ENCODE measurements at places on chromosomes 7 and 10. TPM values are rescaled to one million over a fixed set of nuclear protein-coding genes. Genes with fewer than 3 reads are reported as not detected.

The EN2 gene
- 1.0 TPM for total RNA-seq

The CELF2 gene
- total RNA-seq = 179 TPM

The SLC26A4 gene
- total RNA-seq = 0.36 TPM

The SLC18A3 gene
- total RNA-seq = not detected

The SAP25 gene
- not detected for total RNA-seq

The DNAJC9 gene
- total RNA-seq = 45.7 TPM

The GNG11 gene
- 54.5 TPM for total RNA-seq

The TNRC18 gene
- total RNA-seq = 47.3 TPM

The NEUROG3 gene
- not detected for total RNA-seq

The SPDYE18 gene
- not detected for total RNA-seq

The HOXA5 gene
- total RNA-seq = not detected

The STARD3NL gene
- 60.9 TPM for total RNA-seq

The CALML3 gene
- not detected for total RNA-seq

The MMRN2 gene
- total RNA-seq = not detected

The BNIP3 gene
- total RNA-seq = 54.7 TPM

The KCNMA1 gene
- 0.93 TPM for total RNA-seq

The OR2A42 gene
- total RNA-seq = not detected

The CARD11 gene
- total RNA-seq = not detected

The SNX8 gene
- total RNA-seq = 36.7 TPM

The LEP gene
- not detected for total RNA-seq

The NPTX2 gene
- 0.31 TPM for total RNA-seq

The TMEM184A gene
- not detected for total RNA-seq

The RBP4 gene
- total RNA-seq = not detected

The SCART1 gene
- 2.0 TPM for total RNA-seq

The COL13A1 gene
- total RNA-seq = not detected

The PON1 gene
- under 0.01 TPM for total RNA-seq

The PRF1 gene
- total RNA-seq = not detected

The EIF4H gene
- total RNA-seq = 241 TPM

The UPK3BL2 gene
- total RNA-seq = 1.1 TPM

The PHYH gene
- 19.1 TPM for total RNA-seq

The HEPACAM2 gene
- not detected for total RNA-seq

The AKR1D1 gene
- total RNA-seq = not detected

The POLR1F gene
- 11.0 TPM for total RNA-seq

The ODAD2 gene
- total RNA-seq = 0.36 TPM

The GPRIN2 gene
- under 0.01 TPM for total RNA-seq

The VPS37D gene
- 2.9 TPM for total RNA-seq

The PTN gene
- not detected for total RNA-seq

The PLA2G12B gene
- not detected for total RNA-seq

The LBX1 gene
- total RNA-seq = not detected

The AGR2 gene
- not detected for total RNA-seq

The KCND2 gene
- total RNA-seq = under 0.01 TPM

The PDE6C gene
- not detected for total RNA-seq

The EBLN1 gene
- total RNA-seq = not detected

The NPY gene
- total RNA-seq = not detected

The PON3 gene
- total RNA-seq = 1.8 TPM

The HTR5A gene
- under 0.01 TPM for total RNA-seq
